CMK (cell line): ENCODE measurements at places on chromosomes 7 and 10.

DNA sequence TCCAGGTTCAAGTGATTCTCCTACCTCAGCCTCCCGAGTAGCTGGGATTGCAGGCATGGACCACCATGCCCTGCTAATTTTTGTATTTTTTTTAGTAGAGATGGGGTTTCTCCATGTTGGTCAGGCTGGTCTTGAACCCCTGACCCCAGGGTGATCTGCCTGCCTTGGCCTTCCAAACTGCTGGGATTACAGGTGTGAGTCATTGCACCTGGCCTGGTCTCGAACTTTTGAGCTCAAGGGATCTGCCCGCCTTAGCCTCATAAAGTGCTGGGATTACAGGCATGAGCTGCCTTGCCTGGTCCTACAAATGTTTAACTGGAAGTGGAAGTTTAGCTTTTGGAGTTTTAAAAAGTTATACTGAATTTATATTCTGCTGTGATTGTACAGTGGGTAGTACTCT is 2.8 kb downstream of the MLLT10 start:
- no peak for DNase-seq

GRCh38 chr7:85156661-85157208 is 30.1 kb downstream of the SEMA3D start:
- DNase-seq, result no peak

DNA sequence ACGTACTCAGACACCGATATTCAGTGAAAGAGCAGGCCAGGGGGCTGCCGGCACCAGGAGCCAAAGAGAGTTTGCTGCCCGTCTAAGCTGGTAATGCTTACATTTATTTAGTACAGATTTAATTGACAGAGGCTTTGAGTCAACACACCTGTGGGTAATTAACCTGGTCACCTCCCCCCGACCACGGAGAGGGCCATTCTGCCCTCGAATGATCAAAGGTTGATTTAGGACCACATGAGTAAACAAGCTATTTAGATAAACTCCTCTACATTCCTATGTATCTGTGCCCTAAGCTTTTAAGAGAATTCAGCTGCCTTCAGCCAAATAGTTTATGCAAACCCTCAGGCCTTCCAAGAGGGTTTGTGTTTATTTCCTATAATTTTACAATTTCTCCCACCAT is 164.8 kb downstream of the IPMK start:
- DNase-seq, result no peak

DNA sequence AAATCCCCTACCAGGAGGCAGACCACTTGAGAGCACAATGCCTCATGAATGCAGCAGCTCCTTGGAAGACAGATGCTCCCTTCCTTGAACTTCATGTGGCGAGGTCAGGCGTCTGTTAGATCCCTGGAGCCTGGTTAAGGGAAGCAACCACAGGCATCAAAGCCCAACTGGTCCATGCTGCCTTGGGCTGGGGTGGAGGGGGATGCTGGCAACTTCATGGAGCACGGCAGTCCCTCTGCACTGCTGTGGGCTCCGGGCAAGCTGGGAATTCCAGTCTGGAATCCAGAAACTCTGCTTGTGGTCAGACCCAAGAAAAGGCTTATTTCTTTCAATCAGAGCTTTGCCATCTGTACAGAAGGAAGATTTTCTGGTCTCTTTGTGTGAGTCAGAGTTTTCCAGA is 130.4 kb downstream of the PFKFB3 start:
- DNase-seq, result no peak

DNA sequence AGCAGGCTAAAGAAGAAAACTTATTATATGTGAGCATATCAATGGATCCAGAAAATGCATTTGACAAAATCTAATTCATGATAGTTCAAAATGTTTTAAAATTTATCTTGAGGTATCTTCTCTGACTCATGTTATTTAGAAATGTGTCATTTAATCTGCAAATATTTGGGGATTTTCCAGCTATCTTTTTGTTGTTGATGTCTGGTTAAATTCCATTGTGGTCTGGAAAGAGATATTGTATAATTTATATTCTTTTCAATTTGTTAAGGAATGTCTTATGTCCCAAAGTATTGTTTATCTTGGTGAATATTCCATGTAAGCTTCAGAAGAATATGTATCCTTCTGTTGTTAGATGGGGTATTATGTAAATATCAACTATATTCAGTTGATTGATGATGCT is 942.5 kb downstream of the KCNMA1 start:
- no peak for DNase-seq

- no peak for DNase-seq
Measured at GRCh38 chr7:94289071-94289470, 105.6 kb upstream of the COL1A2 start.
